ENCODE measurements at places on chromosomes 7 and 10.

- H3K4me3 ChIP-seq, result no peak overlapping the region
- no peak for DNase-seq
- H3K27ac ChIP-seq, result no peak overlapping the region
- peaks cover 5% of the 10 kb centered on the region for H3K36me3 ChIP-seq
- H3K4me1 ChIP-seq, result peaks cover 2% of the 10 kb centered on the region
Measured at GRCh38 chr10:51804866-51805265, 105.5 kb upstream of the CSTF2T start.

DNA sequence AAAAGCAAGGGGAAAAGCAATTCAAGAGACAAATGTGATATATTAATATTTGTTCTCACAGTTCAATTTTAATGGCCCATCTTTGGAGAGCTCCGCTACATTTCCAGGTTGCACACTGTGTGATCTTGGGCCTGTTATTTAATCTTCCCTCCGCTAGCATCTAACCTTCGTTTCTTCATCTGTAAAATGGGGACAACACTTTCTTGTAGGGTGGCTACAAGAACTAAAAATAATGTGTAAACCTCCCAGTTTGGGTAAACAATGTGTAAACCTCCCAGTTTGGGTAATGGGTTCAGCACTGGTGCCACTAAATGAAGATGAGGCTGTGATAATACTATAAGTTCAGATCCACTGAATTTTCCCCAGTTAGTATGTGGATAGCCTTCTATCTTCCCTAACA lies 99.5 kb downstream of the CDK6 start:
- H3K27ac ChIP-seq, result peak overlapping the region; percentile 41
- H3K4me1 ChIP-seq, result peaks cover 28% of the 10 kb centered on the region
- H3K36me3 ChIP-seq, result peaks cover 8% of the 10 kb centered on the region
- DNase-seq, result no peak
- no peaks in the 10 kb centered on the region for H3K27me3 ChIP-seq
- no peak overlapping the region for H3K4me3 ChIP-seq

GRCh38 chr7:96122746-96123145 lies 199.2 kb downstream of the SLC25A13 start:
- no peaks in the 10 kb centered on the region for H3K27me3 ChIP-seq
- H3K4me1 ChIP-seq, result no peaks in the 10 kb centered on the region
- H3K4me3 ChIP-seq, result no peak overlapping the region
- DNase-seq, result no peak

DNA sequence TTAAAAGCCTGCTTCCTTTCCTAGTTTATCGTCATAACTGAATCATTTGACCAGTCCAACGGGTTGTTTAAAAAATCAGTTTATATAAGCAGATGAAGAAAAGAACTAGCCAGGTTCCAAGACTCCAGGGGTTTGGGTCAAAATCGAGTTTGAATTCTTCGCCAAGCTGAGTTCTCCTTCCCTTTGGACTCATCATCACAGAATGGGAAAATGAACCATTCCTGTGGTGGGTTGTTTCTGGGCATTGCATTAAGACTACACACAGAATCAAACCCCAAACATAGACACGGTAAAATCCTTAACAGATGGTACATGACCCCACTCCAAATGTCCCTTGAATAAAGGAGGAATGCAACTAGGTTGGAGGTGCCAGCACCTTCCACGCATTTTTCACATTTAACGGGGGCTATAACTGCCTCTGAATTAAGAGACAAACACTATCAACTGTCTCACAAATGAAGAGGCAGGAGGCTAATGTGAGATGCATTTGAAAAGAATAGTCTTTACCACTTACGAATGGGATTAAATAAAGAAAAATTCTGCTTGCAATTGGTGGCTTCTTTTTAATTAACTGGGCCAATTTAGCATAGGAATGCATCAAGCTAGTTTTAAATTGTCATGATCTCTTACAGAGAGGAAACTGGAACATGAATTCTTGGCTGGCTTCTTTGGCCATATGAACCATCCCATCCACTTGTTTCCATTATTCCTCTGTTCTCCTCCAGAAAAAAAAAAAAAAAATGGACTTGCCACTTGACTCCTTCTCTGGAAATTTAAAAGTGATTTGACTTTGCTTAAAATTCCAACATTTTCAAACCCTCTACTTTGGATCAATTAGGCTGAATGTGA lies 61.1 kb downstream of the CHST15 start:
- no peaks in the 10 kb centered on the region for H3K36me3 ChIP-seq
- peaks cover 12% of the 10 kb centered on the region for H3K4me1 ChIP-seq
- H3K27me3 ChIP-seq, result peaks cover 39% of the 10 kb centered on the region
- H3K4me3 ChIP-seq, result no peak overlapping the region
- DNase-seq, result no peak

DNA sequence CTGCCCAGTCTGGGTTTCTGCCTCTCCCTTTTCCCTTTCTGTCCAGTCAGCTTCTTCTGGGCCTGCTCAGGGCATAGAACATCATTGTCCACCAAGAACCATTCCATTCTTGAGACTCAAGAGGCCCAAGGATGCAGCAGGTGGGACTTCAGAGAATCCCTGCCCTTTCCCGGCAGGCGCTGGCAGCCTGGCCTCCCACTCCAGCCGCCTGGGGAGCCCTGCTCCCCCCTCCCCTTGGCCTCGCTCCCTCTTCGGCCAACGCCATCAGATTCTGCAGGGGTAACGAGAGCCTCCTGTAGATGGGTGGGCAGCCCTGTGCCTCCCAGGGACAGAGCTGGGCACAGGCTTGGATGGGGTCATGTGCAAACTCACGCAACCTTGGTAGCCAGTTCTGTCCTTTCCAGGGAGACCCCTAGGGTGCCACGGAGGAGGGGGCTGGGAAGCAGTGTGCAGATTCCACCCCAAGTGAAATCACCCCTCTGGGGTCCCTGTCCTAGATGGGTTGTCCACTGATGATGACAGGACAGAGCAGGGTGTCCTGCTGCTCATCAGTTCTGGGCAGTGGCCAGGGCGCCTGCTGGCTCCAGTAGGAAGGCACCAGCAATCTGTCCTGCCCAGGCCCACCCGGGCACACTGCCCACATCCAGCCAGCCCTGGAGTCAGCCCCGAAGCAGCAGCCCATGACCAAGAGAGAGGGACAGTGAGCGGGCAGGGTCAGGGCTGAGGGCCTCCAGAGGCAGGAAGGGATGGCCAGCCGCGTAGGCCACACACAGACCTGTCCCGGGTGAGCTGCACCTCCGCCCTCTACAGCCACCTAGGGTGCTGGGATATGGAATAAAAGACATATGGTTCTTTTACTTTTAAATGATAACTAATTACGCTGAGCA lies 47.7 kb downstream of the RASGEF1A start:
- no peak for DNase-seq
- no peak overlapping the region for H3K27ac ChIP-seq
- H3K4me1 ChIP-seq, result peaks cover 2% of the 10 kb centered on the region
- H3K4me3 ChIP-seq, result no peak overlapping the region

GRCh38 chr10:74223755-74224529 lies 72.9 kb downstream of the ADK start:
- H3K27ac ChIP-seq, result peak overlapping the region; percentile 79
- no peak overlapping the region for H3K4me3 ChIP-seq
- DNase-seq, result no peak
- H3K36me3 ChIP-seq, result no peaks in the 10 kb centered on the region
- peaks cover 14% of the 10 kb centered on the region for H3K4me1 ChIP-seq
- H3K27me3 ChIP-seq, result no peaks in the 10 kb centered on the region

- H3K27ac ChIP-seq, result no peak overlapping the region
- no peaks in the 10 kb centered on the region for H3K4me1 ChIP-seq
- H3K36me3 ChIP-seq, result no peaks in the 10 kb centered on the region
- H3K4me3 ChIP-seq, result no peak overlapping the region
- no peaks in the 10 kb centered on the region for H3K27me3 ChIP-seq
Measured at GRCh38 chr7:105904064-105904463, 27.7 kb upstream of the ATXN7L1 start.

DNA sequence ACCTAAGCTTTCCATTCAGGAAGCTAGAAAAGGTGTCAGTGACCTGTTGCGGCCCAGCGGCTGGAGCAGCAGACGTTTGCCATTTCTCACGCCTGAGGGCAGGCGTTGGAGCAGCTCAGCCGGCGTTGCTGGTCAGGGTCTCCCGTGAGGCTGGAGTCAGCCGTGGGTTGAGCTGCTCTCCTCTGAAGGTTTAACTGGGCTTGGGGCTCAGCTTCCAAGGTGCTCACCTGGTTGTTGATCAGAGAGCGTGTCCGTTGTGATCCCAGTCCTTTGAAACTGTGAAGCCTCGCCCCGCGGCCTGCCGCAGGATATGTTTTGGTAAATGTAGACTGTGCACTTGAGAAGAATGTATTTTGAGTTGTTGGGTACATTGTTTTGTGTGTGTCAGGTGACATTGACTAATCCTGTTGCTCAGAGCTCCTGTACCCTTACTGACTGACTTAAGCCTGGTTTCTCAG lies 20.6 kb upstream of the PWWP2B start:
- peaks cover 6% of the 10 kb centered on the region for H3K4me1 ChIP-seq
- H3K27ac ChIP-seq, result peak overlapping the region; percentile 49
- H3K36me3 ChIP-seq, result no peaks in the 10 kb centered on the region

- no peaks in the 10 kb centered on the region for H3K27me3 ChIP-seq
- peaks cover 2% of the 10 kb centered on the region for H3K36me3 ChIP-seq
- no peak for DNase-seq
- peaks cover 12% of the 10 kb centered on the region for H3K4me1 ChIP-seq
Measured at GRCh38 chr7:2260820-2261219, 18.8 kb downstream of the NUDT1 start.

DNA sequence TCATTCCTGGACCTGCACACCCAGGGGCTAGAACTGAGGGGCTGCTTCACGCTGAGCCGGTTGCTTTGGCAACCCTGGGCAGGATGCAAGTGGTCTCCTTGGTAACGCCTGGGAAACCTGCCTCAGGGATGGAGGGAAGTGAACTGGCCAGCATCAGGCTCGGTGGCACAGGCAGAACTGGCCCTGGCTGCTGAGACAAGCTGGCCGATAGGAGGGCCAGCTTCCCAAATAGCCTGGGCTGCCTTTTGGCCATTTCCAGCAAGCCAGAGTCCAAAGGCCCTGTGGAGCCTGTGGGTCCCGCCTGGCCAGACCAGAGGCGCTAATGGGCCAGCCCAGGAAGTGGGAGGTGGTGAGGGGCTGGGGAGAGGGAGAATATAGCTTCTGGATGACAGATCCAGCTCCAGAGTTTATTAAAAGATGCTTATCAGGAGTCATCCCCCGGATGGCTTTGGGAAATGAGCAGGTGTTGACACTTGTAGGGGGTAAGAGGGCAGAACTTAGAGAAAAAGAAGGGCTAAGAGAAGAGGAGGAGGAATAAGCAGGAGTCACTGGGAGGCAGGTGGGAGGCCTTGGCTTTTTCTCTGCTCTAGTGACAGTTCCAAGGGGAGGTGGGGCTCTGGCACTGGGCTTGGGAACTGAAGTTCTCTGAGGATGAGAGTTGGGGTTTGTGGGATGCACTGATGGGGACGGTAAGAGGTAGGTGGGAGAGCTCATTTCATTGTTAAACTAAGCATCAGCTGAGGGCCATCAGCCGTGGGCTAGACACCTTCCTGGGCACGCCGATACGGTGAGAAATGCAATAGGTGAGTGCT lies 9.6 kb downstream of the NEURL1 start:
- H3K4me1 ChIP-seq, result peaks cover 19% of the 10 kb centered on the region
- no peak for DNase-seq
- no peak overlapping the region for H3K27ac ChIP-seq
- no peak overlapping the region for H3K4me3 ChIP-seq
- peaks cover 4% of the 10 kb centered on the region for H3K36me3 ChIP-seq

- no peaks in the 10 kb centered on the region for H3K4me1 ChIP-seq
- H3K36me3 ChIP-seq, result no peaks in the 10 kb centered on the region
- peaks cover 10% of the 10 kb centered on the region for H3K27me3 ChIP-seq
- no peak overlapping the region for H3K4me3 ChIP-seq
Measured at GRCh38 chr10:47041396-47042198, 130.4 kb downstream of the PTPN20 start.

GRCh38 chr10:77649333-77650331 lies 12.0 kb upstream of the KCNMA1 start:
- H3K36me3 ChIP-seq, result no peaks in the 10 kb centered on the region
- no peaks in the 10 kb centered on the region for H3K4me1 ChIP-seq
- H3K27me3 ChIP-seq, result peaks cover 42% of the 10 kb centered on the region
- no peak overlapping the region for H3K27ac ChIP-seq
- no peak for DNase-seq
- H3K4me3 ChIP-seq, result no peak overlapping the region

DNA sequence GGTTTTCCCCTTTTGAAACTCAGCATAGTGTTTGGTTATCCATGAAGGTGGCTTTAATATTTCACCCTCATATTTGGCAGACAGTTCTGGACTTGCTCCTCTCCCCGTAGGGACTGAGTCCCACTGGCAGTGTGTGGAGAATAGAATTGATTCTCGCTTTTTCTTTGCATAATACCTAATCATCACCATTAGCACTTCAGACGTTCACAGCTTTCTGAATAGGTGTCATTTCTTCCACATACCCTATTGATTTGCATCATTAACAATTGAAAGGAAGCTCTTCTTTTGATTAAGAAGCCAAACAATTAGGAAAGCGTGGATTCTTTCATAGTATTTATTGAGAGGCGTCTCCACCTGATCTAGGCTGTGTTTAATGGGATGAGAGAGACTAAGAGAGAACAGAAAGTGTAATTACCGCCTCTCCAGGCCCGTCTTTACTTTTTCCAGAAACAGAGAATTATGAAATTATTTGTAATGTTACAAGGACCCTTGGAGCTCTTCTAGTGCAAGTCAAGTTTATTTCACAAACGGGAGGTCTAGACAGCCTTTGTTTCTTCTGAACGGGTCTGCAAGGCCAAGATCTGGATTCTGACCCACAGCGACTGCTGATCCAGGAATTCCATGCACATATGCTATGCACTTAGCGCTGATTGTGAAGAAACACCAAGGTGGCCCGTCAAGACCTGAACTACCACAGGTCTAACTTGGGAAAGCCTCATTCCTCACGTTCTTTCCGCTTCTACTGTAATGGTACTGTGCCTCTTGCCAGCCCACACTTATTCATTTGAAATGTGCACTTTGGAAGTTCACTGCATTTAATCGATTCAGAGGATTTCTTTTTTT lies 249.9 kb upstream of the C7orf33 start:
- H3K27ac ChIP-seq, result no peak overlapping the region
- peaks cover 13% of the 10 kb centered on the region for H3K4me1 ChIP-seq
- H3K27me3 ChIP-seq, result peaks cover 82% of the 10 kb centered on the region
- H3K36me3 ChIP-seq, result peaks cover 2% of the 10 kb centered on the region
- no peak overlapping the region for H3K4me3 ChIP-seq
- DNase-seq, result no peak

GRCh38 chr7:107286751-107287621 lies 118.2 kb downstream of the HBP1 start:
- no peak for DNase-seq
- no peak overlapping the region for H3K27ac ChIP-seq
- peaks cover 17% of the 10 kb centered on the region for H3K36me3 ChIP-seq
- no peak overlapping the region for H3K4me3 ChIP-seq
- peaks cover 2% of the 10 kb centered on the region for H3K4me1 ChIP-seq
- H3K27me3 ChIP-seq, result no peaks in the 10 kb centered on the region
